ENCODE measurements at places on chromosomes 4 and X.

GRCh38 chrX:10208281-10208856, 51.6 kb downstream of the CLCN4 start:
- DNase-seq, result no peak

DNA sequence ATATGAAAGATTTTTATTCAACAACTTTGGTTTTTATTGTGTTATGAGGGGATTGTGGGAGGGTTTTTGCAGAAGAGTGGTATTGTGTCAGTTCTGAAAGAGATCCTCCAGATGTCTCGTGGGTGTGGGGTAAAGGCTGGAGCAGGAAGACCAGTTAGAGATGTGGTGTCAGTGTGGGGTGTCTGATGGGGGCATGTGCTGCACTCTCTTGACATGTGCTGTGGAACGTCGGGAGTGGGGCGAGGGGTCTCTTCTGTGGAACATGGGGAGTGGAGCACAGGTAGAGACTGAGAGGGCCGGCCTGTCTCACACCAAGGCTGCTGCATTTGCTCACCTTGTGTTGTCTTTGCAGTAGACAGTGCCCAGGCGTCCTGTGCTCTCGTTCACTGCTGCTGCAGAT, 37.6 kb downstream of the FAM193A start:
- DNase-seq, result no peak

DNA sequence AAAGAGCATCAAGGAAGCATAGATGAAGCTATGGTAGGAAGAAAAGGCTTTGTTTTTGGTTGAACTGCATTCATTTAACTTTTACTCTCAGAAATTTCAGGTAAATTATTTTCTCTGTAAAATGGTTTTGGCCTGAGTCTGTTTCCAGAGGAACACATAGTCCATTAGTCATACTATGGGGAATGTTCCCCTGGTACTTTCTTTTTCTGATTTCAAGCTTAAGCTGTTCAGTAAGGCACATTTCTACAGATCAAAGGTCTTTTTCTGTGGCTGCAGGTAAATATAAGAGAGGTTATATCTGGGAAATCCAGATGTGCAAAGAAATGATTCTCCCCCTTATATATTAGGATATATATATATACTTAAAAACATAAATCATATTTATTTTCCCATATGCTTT, 1744.4 kb upstream of the ADGRL3 start:
- DNase-seq, result no peak

GRCh38 chr4:150297861-150298474, 219.7 kb downstream of the DCLK2 start:
- no peak for DNase-seq

DNA sequence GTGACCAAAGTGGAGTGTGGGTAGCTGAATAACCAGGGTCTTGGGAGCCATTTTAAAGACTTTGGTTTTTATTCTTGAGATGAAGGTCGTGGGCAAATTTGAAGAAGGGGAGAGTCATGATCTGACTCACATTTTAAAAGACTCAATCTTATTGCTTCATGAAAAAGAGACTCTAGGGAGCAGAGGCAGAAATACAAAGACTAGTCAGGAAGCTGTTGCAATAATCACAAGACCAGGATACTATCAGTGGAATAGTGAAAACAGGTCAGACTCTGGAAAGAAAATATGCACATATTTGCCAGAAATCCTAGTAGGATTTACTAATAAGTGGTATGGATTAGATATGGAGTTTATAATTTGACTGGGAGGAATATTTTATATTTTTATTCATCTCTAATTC, 448.4 kb downstream of the RAPGEF2 start:
- no peak for DNase-seq

DNA sequence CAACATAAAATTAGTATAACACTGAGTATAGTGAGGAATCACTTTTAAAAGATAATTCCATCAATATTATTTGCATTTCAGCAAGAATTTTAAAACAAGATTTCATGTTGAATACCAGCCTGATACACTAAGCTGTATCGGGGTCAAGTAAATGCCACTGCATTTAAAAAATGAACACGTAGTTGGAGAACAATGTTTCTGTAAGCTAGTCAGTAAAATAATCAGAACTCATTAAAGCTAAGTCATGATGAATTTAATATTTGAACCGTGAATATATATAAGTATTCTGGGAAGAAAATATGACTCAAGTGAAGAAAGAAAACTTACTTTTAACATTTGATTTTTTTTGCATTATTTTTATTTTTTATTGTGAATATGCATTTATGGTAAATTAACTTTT, 611.0 kb upstream of the PABPC4L start:
- DNase-seq, result no peak

DNA sequence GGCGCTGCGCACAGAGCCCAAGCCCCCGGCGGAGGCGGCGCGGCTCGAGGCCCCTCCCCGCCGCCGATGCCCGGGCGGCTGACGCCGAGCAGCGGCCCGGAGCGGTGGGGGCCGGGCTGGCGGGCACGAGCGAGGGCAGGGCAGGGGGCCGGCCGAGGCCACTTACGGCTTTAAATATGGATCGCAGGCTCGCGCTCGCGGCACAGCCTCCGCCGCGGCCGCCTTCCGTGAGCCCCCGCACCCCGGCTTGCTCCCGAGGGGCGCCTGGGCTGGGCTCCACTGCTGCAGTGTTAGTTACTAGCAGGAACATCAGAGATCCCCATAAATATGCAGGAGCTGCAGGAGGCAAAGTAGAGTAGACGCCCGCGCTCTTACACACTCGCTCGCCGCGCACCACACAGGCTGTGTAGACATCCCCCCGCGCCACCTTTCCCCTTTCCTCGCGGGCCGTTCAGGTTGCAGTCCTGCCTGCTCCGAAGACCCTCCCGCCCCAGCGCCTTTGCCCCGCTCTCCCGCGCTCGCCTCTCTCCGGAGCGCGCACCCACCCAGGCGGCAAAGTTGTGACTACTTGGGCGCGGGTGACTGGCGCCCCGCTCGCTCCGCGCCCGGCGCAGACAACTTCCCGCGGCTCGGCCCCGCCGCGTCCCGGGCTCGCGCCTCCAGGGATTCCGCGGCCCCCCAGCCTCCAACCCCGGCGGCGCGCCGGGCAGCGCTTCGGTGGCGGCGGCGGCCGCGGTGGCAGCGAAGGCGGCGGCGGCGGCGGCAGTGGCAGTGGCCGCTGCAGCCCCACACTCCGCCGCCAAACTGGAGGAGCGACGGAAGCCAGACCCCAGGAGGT, 152.0 kb upstream of the SLC4A4 start:
- peak; percentile 1 for DNase-seq

- DNase-seq, result no peak
Measured at GRCh38 chr4:28811025-28811424, 1909.1 kb upstream of the PCDH7 start.

DNA sequence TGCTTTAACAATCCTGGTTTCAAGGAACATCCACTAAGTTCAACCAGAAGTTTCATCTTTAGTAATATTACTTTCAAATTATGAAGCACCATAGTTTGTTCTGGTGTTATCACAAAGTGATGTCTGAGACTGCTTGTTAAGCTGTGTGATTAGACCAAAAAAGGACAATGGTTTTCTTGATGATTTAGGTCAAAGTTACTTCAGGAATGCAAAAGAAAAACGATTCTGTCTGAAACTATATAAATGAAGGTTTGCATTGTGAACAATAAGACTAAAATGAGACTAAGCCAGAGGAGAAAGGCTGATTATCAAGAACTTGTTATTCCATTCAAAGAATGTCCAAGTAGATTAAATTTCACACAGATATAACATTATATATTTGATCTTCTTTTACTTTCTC, 122.4 kb upstream of the ETNPPL start:
- no peak for DNase-seq

GRCh38 chr4:73453701-73454005, 17.6 kb downstream of the AFP start:
- DNase-seq, result no peak
